ENCODE measurements at places on chromosomes 3 and 15. TPM values are rescaled to one million over a fixed set of nuclear protein-coding genes. Genes with fewer than 3 reads are reported as not detected.

SSUH2 gene
- 0.14 TPM for total RNA-seq

C3orf49 gene
- total RNA-seq, result not detected

ARGFX gene
- not detected for total RNA-seq

DAPK2 gene
- 6.1 TPM for total RNA-seq

GOLGA8M gene
- not detected for total RNA-seq

TMEM266 gene
- not detected for total RNA-seq

CCK gene
- not detected for total RNA-seq

SPATA12 gene
- total RNA-seq, result not detected

SNURF gene
- total RNA-seq, result 37.3 TPM

TATDN2 gene
- total RNA-seq, result 38.7 TPM

CCDC80 gene
- total RNA-seq, result 350 TPM

DNA sequence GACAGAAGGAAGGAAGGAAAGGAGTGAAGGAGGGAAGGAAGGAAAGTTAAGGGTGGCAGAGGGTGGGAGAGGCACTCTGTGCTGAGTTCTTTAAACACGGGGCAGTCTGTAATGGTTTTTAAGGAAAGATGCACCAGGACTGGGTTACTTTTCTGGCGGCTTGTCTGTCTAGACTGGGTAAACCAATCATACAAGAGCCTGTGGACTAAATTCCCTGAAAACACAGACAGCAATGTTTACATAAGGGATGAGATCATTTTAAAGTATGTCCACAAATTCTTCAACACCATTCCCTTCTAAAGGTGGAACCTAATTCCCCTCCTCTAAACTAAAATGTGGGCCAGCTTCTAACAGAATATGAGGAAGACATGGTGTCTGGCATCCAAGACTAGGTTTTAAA is 235.5 kb upstream of the IGF1R start:
- no peak for DNase-seq
- H3K36me3 ChIP-seq, result no peaks in the 10 kb centered on the region
- H3K4me1 ChIP-seq, result peaks cover 3% of the 10 kb centered on the region
- no peak overlapping the region for H3K27ac ChIP-seq
- no peak overlapping the region for H3K4me3 ChIP-seq

GRCh38 chr3:124619887-124620599 is 110.2 kb upstream of the UMPS start:
- no peak overlapping the region for H3K27ac ChIP-seq
- no peaks in the 10 kb centered on the region for H3K36me3 ChIP-seq
- no peak overlapping the region for H3K4me3 ChIP-seq
- no peak for DNase-seq

DNA sequence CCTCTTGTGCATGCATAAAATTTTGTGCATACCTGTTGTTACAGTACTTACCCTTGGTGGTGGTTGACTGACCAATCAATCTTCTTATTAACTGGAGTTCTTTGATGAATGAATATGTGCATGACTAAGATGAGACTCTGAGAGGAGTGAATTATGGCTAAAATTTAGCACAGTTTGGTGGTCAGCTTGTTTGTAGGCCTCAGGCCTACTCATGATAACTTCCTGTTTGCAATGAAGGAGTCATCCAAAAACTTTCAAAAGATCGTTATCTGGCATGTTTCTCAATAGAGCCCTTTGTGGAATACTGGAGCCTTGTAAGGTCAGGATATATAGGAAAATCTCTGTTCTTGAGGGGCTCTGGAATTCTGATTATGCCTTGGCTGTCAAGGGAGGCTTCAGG is 66.5 kb downstream of the LEKR1 start:
- H3K4me3 ChIP-seq, result no peak overlapping the region
- H3K36me3 ChIP-seq, result no peaks in the 10 kb centered on the region
- H3K27ac ChIP-seq, result no peak overlapping the region
- peaks cover 17% of the 10 kb centered on the region for H3K4me1 ChIP-seq
- H3K27me3 ChIP-seq, result no peaks in the 10 kb centered on the region

- no peak for DNase-seq
- no peaks in the 10 kb centered on the region for H3K4me1 ChIP-seq
- H3K27me3 ChIP-seq, result no peaks in the 10 kb centered on the region
These were observed 16.3 kb downstream of the HHLA2 start for GRCh38 chr3:108312656-108313055.

GRCh38 chr15:28123408-28124023 is 24.4 kb upstream of the OCA2 start:
- H3K27me3 ChIP-seq, result no peaks in the 10 kb centered on the region
- H3K4me3 ChIP-seq, result no peak overlapping the region
- DNase-seq, result no peak
- no peaks in the 10 kb centered on the region for H3K4me1 ChIP-seq
- H3K27ac ChIP-seq, result no peak overlapping the region

GRCh38 chr3:72127844-72128243 is 342.9 kb upstream of the PROK2 start:
- H3K4me1 ChIP-seq, result peaks cover 60% of the 10 kb centered on the region
- no peak overlapping the region for H3K4me3 ChIP-seq
- no peaks in the 10 kb centered on the region for H3K36me3 ChIP-seq
- no peak for DNase-seq
- no peaks in the 10 kb centered on the region for H3K27me3 ChIP-seq

GRCh38 chr3:141147657-141148056 is 84.0 kb upstream of the PXYLP1 start:
- no peaks in the 10 kb centered on the region for H3K36me3 ChIP-seq
- no peak overlapping the region for H3K4me3 ChIP-seq
- no peaks in the 10 kb centered on the region for H3K4me1 ChIP-seq
- no peak for DNase-seq
- no peaks in the 10 kb centered on the region for H3K27me3 ChIP-seq
- H3K27ac ChIP-seq, result no peak overlapping the region

DNA sequence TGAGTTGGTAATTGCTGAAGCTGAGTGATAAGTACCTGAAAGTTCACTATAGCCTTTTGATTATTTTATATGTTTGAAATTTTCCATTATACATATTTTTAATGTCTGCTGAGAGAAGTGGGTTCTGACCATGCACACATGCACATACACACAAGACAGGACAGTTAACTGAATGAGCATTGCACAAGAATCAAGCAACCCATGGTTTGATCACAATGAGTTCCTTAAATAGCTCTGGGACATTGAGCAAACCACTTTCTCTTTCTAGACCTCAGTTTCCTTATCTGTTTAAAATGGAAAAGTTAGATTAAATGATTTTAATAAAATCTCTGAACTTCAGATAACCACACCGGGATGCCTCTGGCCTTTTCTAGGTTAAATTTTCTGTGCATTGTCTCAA is 26.7 kb downstream of the SNTN start:
- no peaks in the 10 kb centered on the region for H3K36me3 ChIP-seq
- no peak for DNase-seq
- no peaks in the 10 kb centered on the region for H3K4me1 ChIP-seq
- H3K27ac ChIP-seq, result no peak overlapping the region
- H3K4me3 ChIP-seq, result no peak overlapping the region
- H3K27me3 ChIP-seq, result no peaks in the 10 kb centered on the region

GRCh38 chr3:127710155-127710941 is 37.6 kb downstream of the ABTB1 start:
- no peaks in the 10 kb centered on the region for H3K36me3 ChIP-seq
- DNase-seq, result no peak
- no peaks in the 10 kb centered on the region for H3K27me3 ChIP-seq
- H3K4me1 ChIP-seq, result peaks cover 89% of the 10 kb centered on the region
